Type B pancreatic cell (in vitro differentiated cells): ENCODE measurements at places on chromosomes 2 and 18.

DNA sequence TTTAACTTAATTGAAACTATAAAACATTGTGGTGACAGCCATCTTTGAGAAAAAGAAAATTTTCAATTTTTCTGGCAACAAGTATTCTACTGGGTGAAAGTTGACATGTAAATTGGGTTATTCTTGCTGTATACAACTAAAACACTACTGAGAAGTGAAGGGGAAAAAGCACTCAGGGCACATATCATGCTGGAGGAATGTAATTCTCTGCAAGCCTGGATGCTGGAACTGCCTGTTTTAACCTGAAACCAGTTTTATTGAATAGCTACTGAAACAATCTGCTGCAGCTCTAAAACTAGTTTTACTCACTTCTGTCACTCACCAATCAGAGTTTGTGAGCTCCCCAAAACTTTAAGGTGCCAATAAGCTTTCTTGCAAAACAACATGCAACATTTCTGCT, 1136.0 kb downstream of the LRP1B start:
- no peak for DNase-seq

GRCh38 chr2:216147172-216148131, 38.3 kb downstream of the XRCC5 start:
- no peak for DNase-seq

- no peak for DNase-seq
These were observed 39.0 kb downstream of the EN1 start for GRCh38 chr2:118808429-118808809.

- DNase-seq = no peak
These were observed 97.1 kb downstream of the AQP4 start for GRCh38 chr18:26768385-26768784.

- DNase-seq = no peak
These were observed 32.7 kb downstream of the SIX3 start for GRCh38 chr2:44974064-44974715.

DNA sequence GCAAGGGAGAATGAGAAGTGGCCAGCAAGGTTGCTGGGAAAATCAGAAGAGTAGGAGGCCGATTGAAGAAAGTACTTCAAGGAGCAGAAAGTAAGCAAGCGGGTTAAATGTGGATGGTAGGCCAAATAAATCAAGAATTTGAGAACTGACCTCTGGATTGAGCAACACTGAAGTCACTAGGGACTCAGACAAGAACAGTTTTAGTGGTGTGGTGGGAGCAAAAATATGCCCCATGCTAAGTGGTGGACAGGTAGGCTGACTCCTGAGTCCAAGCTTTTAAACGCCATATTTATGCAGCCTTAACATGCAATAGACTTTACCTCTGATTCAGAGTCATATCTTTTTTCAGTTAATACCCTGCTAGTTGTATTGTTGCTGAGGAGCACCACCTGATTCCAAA, 4.5 kb downstream of the TRABD2A start:
- DNase-seq = no peak

DNA sequence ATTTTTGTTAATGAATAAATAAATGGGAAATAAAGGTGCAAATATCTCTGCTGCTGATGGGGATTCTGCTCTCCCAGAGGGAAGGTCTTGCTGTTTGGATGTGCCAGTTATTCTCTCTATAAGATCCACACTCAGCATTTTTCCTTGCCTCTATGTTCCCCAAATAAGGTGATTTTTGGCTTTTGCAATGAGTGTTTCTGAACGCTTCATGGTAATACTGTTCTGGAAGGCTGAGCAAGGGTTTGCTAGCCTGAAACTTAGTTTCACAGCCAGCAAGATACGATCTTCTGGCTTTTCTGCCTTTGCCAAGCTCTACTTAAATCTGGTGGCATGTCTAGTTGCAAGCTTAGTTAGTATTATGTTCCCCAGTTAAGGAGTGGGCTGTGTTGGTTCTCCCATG, 114.6 kb downstream of the LPIN1 start:
- no peak for DNase-seq

- peak; percentile 63 for DNase-seq
These were observed 161.8 kb downstream of the DYSF start for GRCh38 chr2:71614976-71615766.

DNA sequence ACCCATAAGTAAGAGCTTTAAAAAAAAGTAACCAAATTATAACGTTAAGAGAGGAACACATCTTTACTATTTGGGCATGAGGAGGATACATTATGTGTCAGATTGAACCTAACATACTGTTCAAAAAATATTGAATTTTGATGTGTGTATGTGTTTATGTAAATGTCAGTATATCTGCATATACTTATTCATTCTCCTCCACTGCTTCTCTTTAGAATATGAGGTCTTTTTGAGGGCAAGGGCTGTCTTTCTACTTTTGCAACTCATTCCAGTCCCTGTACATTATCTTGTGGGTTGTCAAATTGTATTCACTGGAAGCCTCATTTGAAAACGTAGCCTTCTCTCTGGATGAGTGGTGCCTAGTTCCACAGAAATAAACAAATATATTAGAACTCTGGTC, 509.4 kb upstream of the HNMT start:
- no peak for DNase-seq

DNA sequence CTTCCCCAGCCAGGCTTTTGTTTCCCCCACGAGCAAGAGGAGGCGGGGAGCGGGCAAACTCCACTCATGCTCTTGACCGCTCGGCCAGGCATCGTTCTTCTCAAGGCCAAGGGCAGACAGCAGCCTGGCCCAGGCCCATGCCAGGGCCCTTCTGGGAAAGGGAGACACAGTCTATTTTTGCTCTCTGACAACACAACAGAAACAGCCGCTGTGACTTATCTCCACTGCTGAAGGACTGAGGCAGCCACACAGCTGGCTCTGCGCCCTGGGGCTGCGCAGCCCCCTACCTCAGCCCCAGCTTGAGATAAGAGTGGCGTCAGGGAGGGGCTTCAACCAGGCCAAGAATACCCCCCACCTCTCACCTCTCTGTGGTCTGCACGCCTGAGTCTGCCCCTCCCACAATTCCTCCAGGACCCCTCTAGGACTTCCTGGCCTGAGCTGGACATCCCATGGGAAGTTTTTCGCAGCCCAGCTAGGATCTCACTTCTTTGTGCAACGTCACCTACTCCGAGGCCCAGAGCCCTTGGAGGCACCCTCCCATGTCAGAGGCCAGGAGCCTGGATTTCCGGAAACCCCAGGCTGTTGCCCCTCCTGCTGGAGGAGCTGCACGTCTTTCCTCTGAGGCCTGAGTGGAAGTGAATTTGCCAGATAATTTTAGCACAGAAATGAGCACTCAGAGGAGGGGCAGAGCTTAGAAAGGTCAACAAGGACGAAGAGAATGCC, 118.9 kb upstream of the OTOS start:
- DNase-seq = no peak

- no peak for DNase-seq
These were observed 7.4 kb downstream of the CXCR4 start for GRCh38 chr2:136110526-136110925.

DNA sequence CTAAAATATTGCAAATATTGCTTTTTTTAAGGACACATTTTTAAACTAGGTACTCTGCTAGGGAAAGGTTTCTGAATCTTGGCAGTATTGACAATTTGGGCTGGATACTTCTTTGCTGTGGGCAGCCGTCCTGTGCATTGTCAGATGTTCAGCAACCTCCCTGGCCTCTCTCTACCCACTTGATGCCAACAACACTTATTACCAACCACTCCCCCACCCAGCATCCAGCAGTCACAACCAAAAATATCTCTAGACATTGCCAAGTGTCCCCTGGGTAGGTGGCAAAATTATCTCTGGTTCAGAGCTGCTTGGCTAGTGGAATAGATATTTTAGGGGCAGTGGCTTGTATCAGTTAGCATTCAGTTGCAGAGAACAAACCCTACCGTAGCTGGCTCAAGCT, 114.3 kb upstream of the PNPT1 start:
- no peak for DNase-seq

DNA sequence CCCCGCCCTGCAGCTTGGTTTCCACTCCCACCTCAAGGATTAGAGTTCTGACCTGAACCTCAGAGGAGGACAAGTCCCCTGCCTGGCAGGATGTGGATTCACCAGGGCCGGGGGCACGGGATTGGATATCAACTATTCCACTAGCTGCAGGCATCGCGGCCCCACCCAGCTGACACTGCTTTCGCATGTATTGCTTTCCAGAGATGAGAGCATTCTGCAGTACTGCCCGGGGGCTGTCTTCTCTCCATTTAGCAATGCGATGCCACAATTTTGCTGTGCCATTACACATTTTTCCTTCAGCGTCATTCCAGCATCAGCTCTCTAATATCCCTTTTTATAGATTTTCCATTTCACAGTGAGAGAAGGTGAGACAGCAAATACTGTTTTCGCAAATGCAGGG, 42.0 kb downstream of the CTIF start:
- no peak for DNase-seq

DNA sequence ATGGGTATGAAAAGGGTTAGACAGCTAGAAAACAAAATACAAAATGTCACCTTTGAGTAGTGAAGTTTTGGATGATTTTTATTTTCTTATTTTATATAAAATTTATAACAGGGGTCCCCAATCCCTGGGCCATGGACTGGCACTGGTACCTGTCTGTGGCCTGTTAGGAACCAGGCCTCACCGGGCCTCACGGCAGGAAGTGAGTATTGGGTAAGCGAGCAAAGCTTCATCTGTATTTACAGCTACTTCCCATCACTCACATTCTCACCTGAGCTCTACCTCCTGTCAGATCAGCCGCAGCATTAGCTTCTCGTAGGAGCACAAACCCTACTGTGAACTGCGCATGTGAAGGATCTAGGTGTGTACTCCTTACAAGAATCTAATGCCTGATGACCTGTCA, 202.8 kb upstream of the TWIST2 start:
- no peak for DNase-seq

DNA sequence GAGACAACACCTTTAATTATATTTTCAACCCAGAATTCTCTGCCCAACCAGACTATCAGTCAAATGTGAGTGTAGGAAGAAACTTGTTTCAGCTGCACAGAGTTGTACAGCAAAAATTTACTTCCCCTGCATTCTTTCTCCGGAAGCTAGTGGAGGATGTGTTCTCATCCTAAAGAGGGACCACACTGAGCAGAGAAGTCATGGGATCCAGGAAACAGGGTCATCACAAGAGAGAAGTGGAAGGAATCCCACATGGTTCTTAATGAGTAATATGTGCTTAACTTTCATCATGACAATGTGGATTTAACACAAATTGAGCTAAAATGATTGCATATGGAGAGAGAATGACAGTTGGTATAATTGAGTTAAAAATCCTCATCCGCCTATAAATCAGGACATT, 78.2 kb downstream of the INPP4A start:
- DNase-seq = no peak

GRCh38 chr2:226487573-226487972, 312.0 kb downstream of the IRS1 start:
- no peak for DNase-seq

- no peak for DNase-seq
These were observed 169.7 kb upstream of the SATB2 start for GRCh38 chr2:199627417-199627816.

DNA sequence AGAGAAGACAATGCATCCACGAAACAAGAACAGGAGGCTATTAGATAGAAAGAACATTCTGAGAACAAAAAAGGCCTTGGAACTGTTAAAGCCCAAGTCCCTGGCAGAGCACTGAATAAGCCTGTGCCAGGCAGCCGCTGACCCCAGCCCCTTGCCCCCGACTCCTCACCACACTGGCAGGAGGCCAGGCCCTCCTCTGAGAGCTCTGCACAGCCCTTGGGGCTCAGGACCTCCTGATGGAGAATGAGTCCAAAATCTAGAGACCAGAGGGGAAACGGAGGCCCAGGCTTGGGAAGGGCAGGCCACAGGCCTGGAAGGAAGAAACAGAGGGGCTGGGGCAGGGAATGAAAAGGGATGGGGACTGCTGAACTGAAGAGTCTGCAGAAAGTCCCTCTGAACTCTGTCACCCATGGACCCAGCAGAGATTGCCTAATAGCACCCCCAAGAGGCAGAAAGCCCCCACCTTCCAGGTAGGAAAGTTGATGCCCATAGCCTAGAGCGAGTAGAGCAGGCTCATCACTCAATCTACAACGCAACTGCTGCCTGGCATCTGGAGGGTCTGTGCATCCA, 18.3 kb upstream of the TNS1 start:
- no peak for DNase-seq

- no peak for DNase-seq
These were observed 12.8 kb upstream of the GBX2 start for GRCh38 chr2:236180831-236181453.

- no peak for DNase-seq
These were observed 34.7 kb upstream of the CALCRL start for GRCh38 chr2:187482796-187483195.

GRCh38 chr2:158688721-158689120, 106.4 kb upstream of the DAPL1 start:
- DNase-seq = no peak

DNA sequence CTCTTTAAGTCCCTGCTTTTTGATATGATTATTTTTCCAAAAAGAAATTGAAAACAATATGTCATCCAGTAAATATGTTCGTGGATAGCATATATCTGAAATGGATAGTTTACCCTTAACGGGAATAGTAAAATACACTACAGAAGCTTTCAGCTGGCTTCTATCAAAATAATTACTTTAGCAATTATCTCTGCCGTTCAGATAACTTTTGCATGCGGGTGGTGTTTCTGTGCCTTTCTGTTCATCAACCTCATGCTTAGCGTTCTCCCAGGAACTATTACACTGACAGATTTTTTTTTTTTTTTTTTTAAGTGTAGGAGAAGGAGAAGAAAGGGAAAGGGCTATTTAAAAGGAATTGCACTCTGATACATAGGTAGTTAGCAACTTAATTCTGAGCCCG, 53.6 kb downstream of the TSHZ1 start:
- no peak for DNase-seq

DNA sequence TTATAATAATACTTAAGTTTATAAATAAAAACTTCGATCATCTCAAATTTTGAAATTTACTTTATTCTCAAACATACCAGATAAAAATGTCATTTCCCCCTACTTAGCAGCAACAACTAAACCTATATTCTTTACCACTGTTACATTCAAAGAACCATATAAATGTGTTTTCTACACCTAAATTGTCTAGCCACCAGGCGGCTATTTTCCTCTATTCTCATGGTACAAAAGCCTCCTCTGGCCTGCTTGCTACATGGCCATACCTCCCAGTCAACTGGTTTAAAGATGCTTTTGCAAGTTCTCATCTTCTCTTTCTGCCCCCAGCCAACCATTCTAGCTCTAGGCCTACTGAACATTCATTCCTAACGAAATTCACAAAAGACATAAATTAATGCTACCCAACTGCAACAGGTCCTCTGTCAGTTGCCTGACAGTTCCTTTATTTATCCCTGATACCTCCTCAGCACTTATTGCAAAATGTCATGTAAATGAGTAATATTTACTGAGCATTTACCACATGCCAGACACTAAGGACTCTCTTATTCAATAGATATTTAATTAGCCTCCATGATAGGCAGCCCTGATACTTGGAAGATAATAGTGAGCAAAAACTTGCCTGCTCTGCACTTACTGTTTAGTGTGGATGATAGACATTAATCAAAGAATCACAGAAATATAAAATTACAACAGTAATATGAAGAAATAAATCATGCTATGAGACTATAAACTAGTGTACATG, 5.0 kb downstream of the C1D start:
- DNase-seq = no peak
